ENCODE measurements at places on chromosomes 1 and 21.
A peak's percentile ranks its signal among the peaks of the same experiment; 100 is the strongest.

GRCh38 chr1:181110013-181110412 is 21.5 kb downstream of the IER5 start:
- DNase-seq, result no peak

- peak; percentile 73 for DNase-seq
These were observed 272.9 kb downstream of the NEGR1 start for GRCh38 chr1:72009173-72010093.

DNA sequence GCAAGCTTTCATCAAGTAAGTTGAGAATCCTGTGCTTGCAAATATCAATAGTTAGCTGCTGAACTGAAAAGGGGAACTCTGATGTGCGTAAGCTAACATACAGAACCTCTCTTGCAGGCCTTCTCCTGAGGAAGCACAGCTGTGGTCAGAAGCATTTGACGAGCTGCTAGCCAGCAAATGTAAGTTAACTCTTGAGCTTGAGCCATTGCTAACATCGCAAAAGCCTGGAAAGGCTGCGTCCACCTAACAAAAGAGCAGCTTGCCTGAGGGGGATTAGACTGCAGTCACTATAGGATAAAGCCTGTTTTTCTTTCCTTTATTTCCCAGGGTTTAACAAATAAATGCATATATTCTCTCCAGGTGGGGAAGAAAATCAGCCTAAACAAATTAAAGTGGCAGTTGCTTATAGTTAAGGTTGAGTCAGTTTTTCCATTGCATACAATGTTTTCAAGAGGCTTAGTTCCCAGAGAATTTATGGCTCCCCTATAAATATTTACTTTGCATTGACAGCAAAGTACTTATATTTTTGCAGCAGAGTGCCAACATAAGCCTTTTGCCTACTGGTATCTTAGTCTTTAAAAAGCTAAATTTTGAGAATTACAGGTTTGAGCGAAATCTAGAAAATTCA is 1.5 kb downstream of the RGS2 start:
- DNase-seq, result no peak

- no peak for DNase-seq
These were observed 2.5 kb upstream of the TFAP2E start for GRCh38 chr1:35570589-35571137.

- no peak for DNase-seq
These were observed 141.4 kb downstream of the SYT2 start for GRCh38 chr1:202568826-202569225.

- no peak for DNase-seq
These were observed 19.5 kb downstream of the SFPQ start for GRCh38 chr1:35173491-35173890.

GRCh38 chr21:42593007-42593814 is 60.2 kb upstream of the PDE9A start:
- peak; percentile 81 for DNase-seq

- DNase-seq, result no peak
These were observed 29.6 kb downstream of the RGL1 start for GRCh38 chr1:183834568-183834967.

- no peak for DNase-seq
These were observed 177.6 kb upstream of the OLFM3 start for GRCh38 chr1:102174259-102174863.

- no peak for DNase-seq
These were observed 110.4 kb upstream of the IFFO2 start for GRCh38 chr1:19066874-19067181.

DNA sequence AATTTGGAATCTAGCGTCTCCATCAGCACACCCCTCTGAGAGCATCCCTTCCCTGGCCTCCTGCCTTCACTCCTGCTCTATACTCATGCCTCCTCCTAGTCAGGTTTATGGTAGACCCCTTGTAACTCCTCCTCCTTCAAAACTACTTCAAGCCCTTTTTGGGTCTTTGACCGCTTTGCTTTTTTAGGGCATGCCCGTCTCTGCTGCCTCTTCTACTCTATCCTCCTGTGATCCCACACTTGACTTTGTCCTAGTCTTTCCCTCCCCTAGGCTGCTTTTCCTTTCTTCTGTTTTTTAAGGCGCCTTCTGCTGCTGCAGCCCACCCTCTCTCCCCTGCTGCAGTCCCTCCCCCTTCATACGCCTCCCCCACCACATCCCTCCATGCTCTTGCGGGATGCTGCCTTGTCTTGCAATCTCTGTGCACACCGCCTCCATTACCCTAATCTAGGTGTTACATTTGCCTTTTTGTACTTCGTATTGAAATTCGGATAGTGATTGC is 1.5 kb downstream of the SNX27 start:
- DNase-seq, result no peak

GRCh38 chr1:19121192-19121591 is 88.9 kb downstream of the UBR4 start:
- no peak for DNase-seq

DNA sequence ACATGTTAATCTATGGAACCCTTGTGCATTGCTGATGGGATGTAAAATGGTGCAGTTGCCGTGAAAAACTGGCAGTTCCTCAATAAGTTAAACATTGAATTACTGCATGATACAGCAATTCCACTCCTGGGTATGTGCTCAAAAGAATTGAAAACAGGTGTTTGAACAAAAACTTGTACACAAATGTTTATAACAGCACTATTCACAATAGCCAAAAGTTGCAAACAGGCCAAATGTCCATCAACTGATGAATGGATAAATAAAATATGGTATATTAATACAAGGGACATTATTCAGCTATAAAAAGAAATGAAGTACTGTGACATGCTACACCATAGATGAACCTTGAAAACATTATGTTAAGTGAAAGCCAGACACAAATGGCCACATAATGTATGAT is 17.7 kb upstream of the SRSF10 start:
- no peak for DNase-seq

GRCh38 chr1:5917591-5918274 is 74.5 kb downstream of the NPHP4 start:
- DNase-seq, result peak; percentile 36

GRCh38 chr1:6578624-6579373 is 995 bp upstream of the ZBTB48 start:
- no peak for DNase-seq

DNA sequence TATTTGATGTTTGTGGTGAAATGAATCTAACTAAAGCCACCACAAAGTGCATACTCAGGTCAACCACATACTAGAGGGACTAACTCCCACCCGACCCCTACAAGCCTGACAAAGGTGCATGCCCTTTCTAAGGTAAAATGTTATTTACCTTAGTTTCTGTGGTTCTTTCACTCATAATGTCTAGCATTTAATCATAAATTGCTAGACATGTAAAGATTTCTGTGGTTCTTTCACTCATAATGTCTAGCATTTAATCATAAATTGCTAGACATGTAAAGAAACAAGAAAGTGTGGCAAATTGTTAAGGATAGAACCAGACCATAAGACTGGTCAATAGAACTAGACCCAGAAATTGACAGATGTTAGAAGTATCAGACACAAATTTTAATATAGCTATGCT is 193.0 kb upstream of the PBX1 start:
- no peak for DNase-seq
